Chondrocyte (in vitro differentiated cells): ENCODE measurements at places on chromosomes 3 and 15. TPM values are rescaled to one million over a fixed set of nuclear protein-coding genes. Genes with fewer than 3 reads are reported as not detected.

The SEMA7A gene
- 1.1 to 3.3 TPM (median 2.3 TPM) in 3 replicates for total RNA-seq

The PARP15 gene
- 0.10 TPM in 1 of 3 replicates, not detected in the others for total RNA-seq

DNA sequence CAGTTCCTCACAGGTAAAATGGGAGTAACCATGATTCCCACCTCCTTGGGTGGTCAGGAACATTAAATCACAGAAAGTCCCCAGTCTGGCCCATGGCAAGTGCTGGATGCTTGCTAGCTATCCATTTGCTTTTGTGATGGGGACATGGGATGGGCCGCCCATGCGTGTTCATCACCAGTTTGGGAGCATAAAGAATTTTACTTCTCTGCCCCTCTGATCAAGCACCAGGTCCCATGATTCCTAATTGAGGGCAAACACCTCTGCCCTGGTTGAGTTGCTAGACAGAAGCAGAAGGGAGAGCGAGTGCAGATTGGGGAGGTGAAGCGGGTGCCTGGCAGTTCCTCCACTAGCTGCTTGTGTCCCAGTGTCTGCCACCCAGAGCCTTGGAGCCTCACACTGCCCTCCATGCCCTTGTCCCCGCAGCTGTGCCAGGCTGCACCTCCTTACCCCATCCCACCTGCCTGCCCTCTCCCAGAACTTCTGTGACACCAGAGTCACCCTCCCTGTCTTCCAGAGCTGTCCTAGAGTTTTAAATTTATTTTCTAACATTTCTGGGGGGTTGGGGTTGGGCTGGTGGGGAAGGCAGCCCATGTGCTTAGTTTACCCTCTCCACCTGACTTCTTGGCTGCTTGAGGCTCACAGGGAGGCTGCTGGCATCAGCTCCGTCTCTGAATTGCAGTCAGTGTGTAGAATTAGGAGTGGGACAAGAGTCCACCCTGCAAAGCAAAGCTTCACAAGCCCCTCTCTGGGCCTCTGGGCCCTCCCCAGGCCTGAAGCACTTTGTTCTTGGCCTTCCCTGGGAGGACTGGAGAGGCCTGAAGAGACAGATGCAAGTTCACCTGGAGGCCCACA lies 18.4 kb downstream of the CFAP100 start:
- no peak overlapping the region for H3K4me3 ChIP-seq
- no peak for DNase-seq
- H3K36me3 ChIP-seq: no peaks in the 10 kb centered on the region
- H3K4me1 ChIP-seq: no peaks in the 10 kb centered on the region
- H3K27me3 ChIP-seq: peaks cover 46% of the 10 kb centered on the region

GRCh38 chr3:151933234-151933853 lies 59.9 kb downstream of the SUCNR1 start:
- no peak for DNase-seq
- no peaks in the 10 kb centered on the region for H3K27me3 ChIP-seq
- H3K4me3 ChIP-seq: no peak overlapping the region

The C3orf85 gene
- not detected in 3 replicates for total RNA-seq

GRCh38 chr3:114418107-114418506 lies 124.3 kb downstream of the TIGIT start:
- H3K27ac ChIP-seq: no peak overlapping the region
- H3K4me3 ChIP-seq: no peak overlapping the region
- no peak for DNase-seq
- peaks cover 6% of the 10 kb centered on the region for H3K4me1 ChIP-seq
- H3K36me3 ChIP-seq: no peaks in the 10 kb centered on the region
- no peaks in the 10 kb centered on the region for H3K27me3 ChIP-seq

DNA sequence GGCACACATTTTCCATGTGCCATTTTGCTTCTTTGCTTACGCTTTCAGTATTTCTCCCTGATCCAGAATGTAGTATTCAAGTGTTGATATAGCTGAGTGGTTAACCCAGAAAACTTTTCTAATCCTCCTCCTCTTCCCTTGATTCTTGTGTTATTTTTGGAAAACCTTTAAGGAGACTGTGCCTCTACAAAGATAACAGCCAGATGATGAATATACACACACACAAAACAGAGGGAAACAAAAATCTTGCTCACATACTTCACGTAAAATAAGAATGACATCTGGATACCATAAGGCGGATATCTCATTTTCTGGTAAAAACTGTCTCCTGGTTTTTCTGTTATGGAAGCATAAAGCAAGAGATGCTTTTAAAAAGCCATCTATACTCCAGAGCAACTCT lies 295.8 kb upstream of the THBS1 start:
- H3K27ac ChIP-seq: peak overlapping the region; percentile 29
- no peak overlapping the region for H3K4me3 ChIP-seq
- no peak for DNase-seq
- no peaks in the 10 kb centered on the region for H3K27me3 ChIP-seq
- peaks cover 78% of the 10 kb centered on the region for H3K4me1 ChIP-seq

GRCh38 chr3:39128951-39129350 lies 21.5 kb downstream of the TTC21A start:
- peaks cover 16% of the 10 kb centered on the region for H3K4me1 ChIP-seq
- peaks cover 4% of the 10 kb centered on the region for H3K36me3 ChIP-seq
- H3K27me3 ChIP-seq: no peaks in the 10 kb centered on the region

DNA sequence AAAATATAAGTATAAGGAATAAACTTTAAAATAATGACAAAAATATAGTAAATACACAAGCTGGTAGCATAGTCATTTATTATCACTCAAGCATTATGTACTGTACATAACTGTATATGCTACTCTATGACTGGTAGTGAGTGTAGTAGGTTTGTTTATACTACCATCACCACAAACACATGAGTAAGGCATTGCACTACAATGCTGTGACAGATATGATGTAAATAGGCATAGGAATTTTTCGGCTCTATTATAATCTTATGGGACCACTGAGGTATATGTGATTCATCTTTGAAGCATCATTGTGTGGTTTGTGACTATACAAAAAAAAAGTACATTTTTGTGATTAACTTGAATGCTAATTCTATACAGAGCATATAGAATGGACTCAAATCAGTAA lies 35.3 kb upstream of the FBN1 start:
- no peaks in the 10 kb centered on the region for H3K36me3 ChIP-seq
- no peak overlapping the region for H3K27ac ChIP-seq
- no peaks in the 10 kb centered on the region for H3K27me3 ChIP-seq
- H3K4me3 ChIP-seq: no peak overlapping the region
- peaks cover 10% of the 10 kb centered on the region for H3K4me1 ChIP-seq
- no peak for DNase-seq

The RBP2 gene
- not detected in 3 replicates for total RNA-seq

GRCh38 chr3:2984831-2985220 lies 125.3 kb downstream of the IL5RA start:
- no peaks in the 10 kb centered on the region for H3K36me3 ChIP-seq
- no peak for DNase-seq
- no peak overlapping the region for H3K27ac ChIP-seq
- no peaks in the 10 kb centered on the region for H3K27me3 ChIP-seq
- no peaks in the 10 kb centered on the region for H3K4me1 ChIP-seq

GRCh38 chr15:44084770-44085169 lies 110.3 kb downstream of the FRMD5 start:
- no peaks in the 10 kb centered on the region for H3K27me3 ChIP-seq
- no peak for DNase-seq
- H3K4me3 ChIP-seq: no peak overlapping the region
- no peaks in the 10 kb centered on the region for H3K36me3 ChIP-seq
- H3K4me1 ChIP-seq: peaks cover 65% of the 10 kb centered on the region

- no peak for DNase-seq
- peaks cover 29% of the 10 kb centered on the region for H3K4me1 ChIP-seq
- H3K4me3 ChIP-seq: peak overlapping the region; percentile 16
- peaks cover 22% of the 10 kb centered on the region for H3K36me3 ChIP-seq
Observed at GRCh38 chr15:80568876-80569605, 126.1 kb upstream of the ABHD17C start.

DNA sequence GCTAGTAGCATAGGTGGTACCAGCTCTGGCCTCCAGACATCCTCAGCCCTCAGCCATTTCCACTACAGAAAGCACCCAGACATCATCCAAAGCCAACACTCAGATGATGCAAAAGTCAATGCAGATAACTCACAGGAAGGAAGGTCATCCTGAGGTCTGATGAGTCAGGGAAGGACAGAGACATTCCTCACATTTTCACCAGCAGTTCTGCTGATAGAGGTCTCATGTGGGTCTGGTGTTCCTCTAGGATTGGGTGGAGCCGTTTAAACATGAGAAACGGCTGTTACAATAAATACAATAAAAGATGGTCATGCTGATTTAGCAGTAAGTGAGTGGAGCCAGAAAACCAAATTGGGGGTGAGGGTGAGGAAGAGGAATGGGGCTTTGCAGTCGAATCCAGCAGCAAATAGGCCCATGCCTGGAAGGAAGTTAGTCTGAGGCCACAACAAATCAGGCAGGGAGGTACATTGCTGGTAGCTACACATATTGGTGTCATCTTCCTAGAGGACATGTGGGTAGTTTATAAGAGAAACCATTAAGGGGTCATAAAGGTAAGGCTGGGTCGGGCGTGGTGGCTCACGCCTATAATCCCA lies 33.3 kb upstream of the FLNB start:
- H3K27ac ChIP-seq: peak overlapping the region; percentile 76
- DNase-seq: no peak
- H3K4me1 ChIP-seq: peaks cover 50% of the 10 kb centered on the region
- H3K4me3 ChIP-seq: no peak overlapping the region

DNA sequence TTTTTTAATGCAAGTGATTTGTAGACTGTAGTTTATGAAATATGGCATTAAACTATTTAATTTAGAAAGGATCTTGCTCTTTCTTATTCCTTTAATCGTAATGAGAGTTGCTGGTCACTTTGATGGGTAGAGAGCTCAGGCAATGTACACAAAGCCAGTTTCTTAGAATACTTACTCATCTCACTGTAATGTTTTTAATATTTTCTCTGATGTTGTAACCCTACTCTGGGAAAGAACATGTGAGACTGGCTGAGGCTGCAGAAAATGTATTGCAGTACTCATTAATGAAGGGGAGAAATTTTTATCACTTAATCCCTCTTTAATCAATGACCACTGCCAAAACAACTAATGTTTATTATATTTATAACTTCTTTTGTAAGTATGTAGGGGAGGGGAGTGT lies 479.4 kb upstream of the KCNMB2 start:
- no peaks in the 10 kb centered on the region for H3K36me3 ChIP-seq
- H3K27ac ChIP-seq: no peak overlapping the region
- H3K4me3 ChIP-seq: no peak overlapping the region
- DNase-seq: no peak

DNA sequence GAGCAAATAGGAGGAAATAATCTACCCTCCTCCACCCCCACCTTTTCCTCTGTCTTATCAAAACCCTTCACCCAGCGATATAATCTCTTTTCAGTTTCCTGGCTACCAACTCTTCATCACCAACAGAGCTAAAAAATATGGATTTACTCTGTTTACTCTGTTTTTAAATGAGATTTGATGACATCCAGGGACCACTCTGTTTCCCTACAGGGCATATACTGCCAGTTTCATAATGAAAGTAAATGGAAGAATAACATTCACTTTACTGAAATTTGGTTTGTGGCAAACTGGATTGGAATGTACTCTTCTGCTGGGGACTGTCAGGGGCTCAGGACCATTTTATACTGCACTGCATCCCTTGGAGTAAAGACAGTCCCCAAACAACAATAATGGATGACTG lies 80.1 kb upstream of the PTX3 start:
- no peak for DNase-seq
- H3K4me3 ChIP-seq: no peak overlapping the region
- H3K36me3 ChIP-seq: no peaks in the 10 kb centered on the region
- no peaks in the 10 kb centered on the region for H3K27me3 ChIP-seq
- peaks cover 43% of the 10 kb centered on the region for H3K4me1 ChIP-seq
- H3K27ac ChIP-seq: no peak overlapping the region

- peaks cover 7% of the 10 kb centered on the region for H3K4me1 ChIP-seq
- no peak for DNase-seq
- no peak overlapping the region for H3K4me3 ChIP-seq
Observed at GRCh38 chr3:8678751-8679150, 34.2 kb upstream of the SSUH2 start.

The CYP1A1 gene
- total RNA-seq: 0.22 to 0.67 TPM (median 0.27 TPM) in 3 replicates

The GOLGA8K gene
- 1.3 to 2.0 TPM (median 1.7 TPM) in 3 replicates for total RNA-seq

The PPM1L gene
- total RNA-seq: 3.3 to 9.6 TPM (median 8.5 TPM) in 3 replicates

DNA sequence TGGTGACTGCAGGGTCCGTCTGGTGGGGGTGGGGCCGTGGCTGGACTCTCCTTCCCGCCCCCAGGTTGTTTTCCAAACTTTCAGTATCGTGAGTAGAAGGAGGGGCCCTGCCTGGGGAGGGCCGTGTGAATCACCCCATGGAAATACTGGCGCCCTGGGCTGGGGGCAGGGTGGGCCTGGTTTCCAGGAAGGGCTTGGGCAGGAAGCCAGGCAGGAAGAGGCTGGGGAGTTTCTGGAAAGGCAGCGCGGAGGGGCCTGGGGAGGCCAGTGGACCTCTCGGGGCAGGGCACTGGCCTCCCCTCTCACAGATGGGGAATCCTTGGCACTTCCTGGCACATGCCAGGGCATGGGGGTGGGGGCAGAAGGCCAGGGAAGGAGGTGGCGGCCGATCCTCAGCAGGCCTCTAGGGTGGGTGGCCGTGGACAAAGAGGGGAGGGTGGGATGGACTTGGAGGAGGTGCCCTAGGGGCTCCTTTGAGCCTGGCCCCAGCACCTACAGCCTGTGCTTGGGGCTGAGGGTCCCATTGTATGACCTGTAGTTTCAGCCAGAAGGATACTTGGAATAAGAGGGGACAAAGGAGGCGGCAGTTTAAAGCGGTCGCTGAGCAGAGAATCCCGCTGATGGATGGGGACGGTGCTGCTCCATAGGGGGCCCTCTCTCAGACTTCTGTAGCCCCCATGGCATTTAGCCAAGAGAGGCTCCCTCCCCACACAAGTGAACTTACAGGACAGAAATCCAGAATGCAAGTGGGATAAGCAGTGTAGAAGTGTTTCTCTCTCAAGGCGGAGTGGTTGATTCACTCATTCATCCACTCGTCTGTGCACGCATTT lies 56.5 kb upstream of the GATA2 start:
- no peak for DNase-seq
- no peaks in the 10 kb centered on the region for H3K36me3 ChIP-seq
- no peaks in the 10 kb centered on the region for H3K27me3 ChIP-seq
- H3K4me1 ChIP-seq: peaks cover 47% of the 10 kb centered on the region
- peak overlapping the region; percentile 61 for H3K4me3 ChIP-seq

- H3K27me3 ChIP-seq: no peaks in the 10 kb centered on the region
- no peak overlapping the region for H3K27ac ChIP-seq
- H3K36me3 ChIP-seq: no peaks in the 10 kb centered on the region
- no peak for DNase-seq
- peak overlapping the region; percentile 88 for H3K4me3 ChIP-seq
- peaks cover 27% of the 10 kb centered on the region for H3K4me1 ChIP-seq
Observed at GRCh38 chr15:76905855-76906254, 715 bp upstream of the SCAPER start.

The STRIT1 gene
- total RNA-seq: not detected in 3 replicates

DNA sequence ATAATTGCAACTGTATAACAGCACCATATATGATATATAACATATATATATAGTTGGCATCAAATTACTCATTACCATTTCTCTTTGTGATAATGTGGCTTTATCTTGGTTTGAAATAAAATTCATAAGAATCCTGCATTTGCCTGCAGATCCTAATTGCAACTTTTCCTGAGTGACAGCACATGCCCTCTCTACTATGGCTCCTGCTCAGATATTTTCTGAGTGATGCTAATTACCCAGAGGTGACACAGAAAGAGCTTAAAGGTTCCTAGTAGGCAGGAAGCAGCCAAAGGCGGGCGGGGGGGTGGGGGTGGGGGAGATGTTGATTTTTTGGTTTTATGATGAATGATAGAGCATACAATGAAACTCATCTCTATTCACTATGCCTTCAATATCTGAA lies 370.6 kb downstream of the MFSD1 start:
- H3K36me3 ChIP-seq: no peaks in the 10 kb centered on the region
- no peaks in the 10 kb centered on the region for H3K4me1 ChIP-seq
- H3K27ac ChIP-seq: no peak overlapping the region
- no peak for DNase-seq
- peaks cover 6% of the 10 kb centered on the region for H3K27me3 ChIP-seq
- no peak overlapping the region for H3K4me3 ChIP-seq
